NCI-H2171 (cell line): ENCODE measurements at places on chromosomes 6 and 20.

DNA sequence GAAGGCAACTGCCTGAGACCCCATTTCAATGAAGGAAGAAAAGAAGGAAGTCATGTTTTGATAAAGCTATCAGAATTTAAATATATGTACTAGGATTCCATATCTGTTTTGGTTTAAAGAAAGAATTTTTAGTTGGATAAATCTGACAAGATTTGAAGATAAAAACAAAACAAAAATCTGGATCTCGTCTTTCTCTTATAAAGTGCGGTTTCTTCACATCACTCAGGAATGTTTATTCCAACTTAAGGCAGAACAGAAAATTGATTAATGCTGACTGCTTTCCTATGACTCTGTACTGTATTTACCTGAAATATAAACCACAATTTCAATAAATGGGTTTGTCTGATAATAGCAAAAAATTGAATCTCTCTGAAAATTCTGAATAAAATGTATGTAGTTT lies 439.7 kb downstream of the RFPL4B start:
- DNase-seq: no peak

DNA sequence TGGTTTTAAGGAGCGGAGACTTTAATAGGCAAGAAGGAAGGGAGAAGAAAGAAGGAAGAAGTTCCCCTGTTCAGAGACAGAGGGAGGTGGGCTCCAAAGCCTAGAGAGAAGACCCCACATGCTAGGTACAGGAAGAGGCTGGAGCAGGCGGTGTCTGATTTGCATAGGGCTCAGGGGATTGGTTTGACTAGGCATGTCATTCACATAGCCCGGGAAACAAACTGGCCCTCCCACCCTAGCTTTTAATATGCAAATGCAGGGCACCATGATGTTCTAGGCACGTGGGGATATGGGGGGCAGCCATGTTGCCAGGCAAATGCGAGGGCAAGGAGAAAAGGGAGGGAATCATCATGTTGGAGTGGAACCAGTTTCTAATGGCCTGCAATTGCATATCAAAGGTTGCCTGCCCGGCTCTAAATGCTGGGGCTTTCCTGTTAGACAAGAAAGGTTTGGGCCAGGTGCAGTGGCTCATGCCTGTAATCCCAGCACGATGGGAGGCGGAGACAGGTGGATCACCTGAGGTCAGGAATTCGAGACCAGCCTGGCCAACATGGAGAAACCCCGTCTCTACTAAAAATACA lies 34.3 kb upstream of the AGPAT4 start:
- DNase-seq: no peak

DNA sequence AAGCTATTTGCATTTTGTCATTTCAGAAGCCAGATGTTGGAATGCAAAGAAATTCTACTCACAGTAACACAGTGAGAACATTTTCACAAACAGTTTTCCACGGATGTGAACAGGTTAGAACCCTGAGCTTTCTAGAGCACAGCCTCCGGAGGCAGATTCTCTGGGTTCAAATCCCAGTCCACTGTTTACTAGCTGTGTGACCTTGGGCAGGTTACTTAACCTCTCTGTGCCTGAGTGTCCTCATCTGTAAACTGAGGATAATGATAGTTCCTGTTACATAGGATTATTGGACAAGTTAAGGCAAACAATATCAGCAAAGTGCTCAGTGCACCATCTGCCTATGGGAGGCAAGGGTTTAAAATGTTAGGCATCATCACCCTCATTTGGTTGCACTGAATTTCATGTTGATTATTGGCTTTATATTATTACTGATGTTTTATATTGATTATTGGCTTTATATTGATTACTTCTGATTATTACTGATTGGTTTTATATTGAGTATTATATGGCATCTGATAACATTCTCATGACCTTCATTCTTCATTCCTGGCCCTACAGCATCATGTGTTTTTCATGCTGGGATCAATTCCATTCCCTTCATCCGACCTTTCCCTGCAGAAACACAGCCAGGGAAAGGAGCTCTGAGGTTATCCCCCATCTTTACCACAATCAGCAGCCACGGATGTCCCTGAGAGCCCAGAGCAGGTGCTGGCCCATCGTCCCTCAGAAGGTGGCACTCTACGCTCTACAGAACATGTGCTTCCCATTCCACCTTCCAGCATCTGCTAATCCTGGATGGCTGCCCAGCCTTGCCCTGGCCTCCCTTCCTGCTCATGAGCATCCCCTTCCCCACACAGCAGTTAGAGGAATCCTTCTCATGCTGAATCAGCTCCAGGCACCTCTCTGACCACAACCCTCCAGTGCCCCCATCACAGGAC lies 283.1 kb downstream of the PREX1 start:
- peak; percentile 79 for DNase-seq

- DNase-seq: no peak
Measured at GRCh38 chr6:98847779-98848538, 13.6 kb downstream of the POU3F2 start.

- DNase-seq: no peak
Measured at GRCh38 chr6:148868314-148868713, 121.5 kb downstream of the UST start.

DNA sequence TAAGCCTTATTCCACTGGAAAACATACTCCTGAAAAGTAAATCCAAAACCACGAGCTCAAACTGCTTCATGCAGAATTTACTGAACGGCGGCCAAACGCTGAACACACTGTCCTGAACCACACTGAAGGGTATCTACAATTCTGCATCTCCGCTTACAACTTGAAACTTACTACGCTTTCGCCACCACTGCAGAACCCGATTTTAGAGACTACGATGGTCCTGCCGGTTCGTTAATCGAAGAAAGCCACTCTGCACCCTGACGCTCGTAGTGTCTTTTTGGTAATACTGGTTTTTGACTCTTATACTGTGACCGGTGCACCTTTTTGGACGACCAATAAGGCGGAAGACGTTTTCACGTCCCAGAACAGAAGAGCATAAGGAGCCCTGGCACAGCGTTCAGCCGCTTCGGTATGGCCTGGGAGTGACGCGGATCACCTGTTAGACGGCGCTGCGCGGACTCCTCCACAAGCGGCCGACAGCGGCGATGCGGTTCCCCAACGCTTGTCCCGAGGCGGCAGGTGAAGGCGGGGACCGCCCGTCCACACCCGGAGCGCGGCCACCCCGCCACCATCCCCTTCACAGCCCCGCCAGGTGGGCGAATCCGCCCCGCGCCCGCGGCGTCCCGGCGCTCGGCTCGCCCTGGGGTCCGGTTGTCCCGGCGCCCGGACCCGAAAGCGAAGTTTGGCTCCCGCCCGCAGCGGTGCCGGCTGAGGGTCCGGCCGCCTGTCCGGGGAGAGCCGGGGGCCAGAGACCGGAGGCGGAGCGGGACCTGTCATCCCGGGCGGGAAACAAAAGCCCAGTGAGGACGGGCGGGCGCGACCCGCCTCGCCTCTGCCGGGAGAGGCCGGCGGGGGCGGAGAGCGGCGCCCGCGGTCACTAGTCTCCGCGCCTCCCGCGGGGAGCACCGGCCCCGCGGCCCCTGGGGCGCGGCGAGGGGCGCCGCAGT lies 784 bp downstream of the FKBP5 start:
- DNase-seq: peak; percentile 43

- no peak for DNase-seq
Measured at GRCh38 chr20:61871913-61872312, 193.8 kb downstream of the TAF4 start.

- DNase-seq: no peak
Measured at GRCh38 chr6:53203483-53203882, 54.8 kb upstream of the GCM1 start.

GRCh38 chr6:6651335-6651734 lies 62.8 kb downstream of the LY86 start:
- no peak for DNase-seq

- DNase-seq: no peak
Measured at GRCh38 chr6:152859225-152859624, 108.6 kb downstream of the VIP start.

GRCh38 chr6:67952948-67953347 lies 682.1 kb upstream of the ADGRB3 start:
- DNase-seq: no peak

GRCh38 chr6:3884007-3884745 lies 35.0 kb downstream of the FAM50B start:
- no peak for DNase-seq

DNA sequence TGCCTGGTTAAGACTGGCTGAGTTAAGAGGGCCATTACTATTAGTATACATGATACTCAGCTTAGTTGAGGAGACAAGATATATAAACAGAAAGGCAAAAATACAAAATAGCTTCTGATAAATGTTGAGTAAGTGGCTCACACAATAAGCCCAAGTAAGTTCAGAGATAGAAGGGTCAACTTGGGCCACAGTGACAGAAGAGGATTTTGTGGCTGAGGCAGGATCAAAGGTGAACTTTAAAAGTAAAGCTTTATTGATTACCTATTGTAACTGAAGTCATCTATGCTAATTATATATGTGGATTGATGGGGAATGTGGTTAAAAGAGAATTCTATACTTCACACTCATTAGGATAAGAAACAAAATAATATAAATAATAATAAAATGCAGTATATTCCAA lies 80.8 kb downstream of the PHACTR2 start:
- DNase-seq: no peak

GRCh38 chr6:50975216-50975615 lies 156.5 kb downstream of the TFAP2B start:
- no peak for DNase-seq

- no peak for DNase-seq
Measured at GRCh38 chr6:85346196-85346595, 103.7 kb upstream of the NT5E start.

GRCh38 chr6:16635291-16635809 lies 125.9 kb downstream of the ATXN1 start:
- no peak for DNase-seq

- no peak for DNase-seq
Measured at GRCh38 chr6:140083375-140083774, 708.9 kb upstream of the CITED2 start.

GRCh38 chr20:33664762-33665144 lies 2.0 kb upstream of the ACTL10 start:
- DNase-seq: no peak

- no peak for DNase-seq
Measured at GRCh38 chr6:3559561-3559960, 102.7 kb upstream of the SLC22A23 start.

GRCh38 chr6:137717074-137718073 lies 149.7 kb upstream of the TNFAIP3 start:
- DNase-seq: no peak

- no peak for DNase-seq
Measured at GRCh38 chr20:37494301-37494700, 26.7 kb upstream of the NNAT start.

DNA sequence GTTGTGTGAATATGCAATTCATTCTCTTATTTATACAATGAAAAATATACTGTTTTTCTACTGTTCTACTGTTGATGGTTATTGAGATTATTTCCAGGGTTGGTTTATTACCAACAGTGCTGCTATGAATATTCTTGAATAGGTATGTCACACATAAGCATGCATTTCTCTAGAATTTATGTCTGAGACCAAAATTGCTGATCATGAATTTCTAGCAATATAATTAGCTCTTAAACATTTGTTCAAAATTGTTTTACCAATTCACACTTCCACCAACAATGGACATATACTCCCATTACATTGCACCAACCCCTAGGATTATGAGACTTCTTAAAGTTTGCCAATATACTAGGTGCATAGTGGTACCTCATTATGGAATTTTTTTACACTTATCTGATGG lies 164.1 kb upstream of the KCNQ5 start:
- no peak for DNase-seq

GRCh38 chr20:20480689-20481088 lies 112.8 kb downstream of the INSM1 start:
- no peak for DNase-seq

DNA sequence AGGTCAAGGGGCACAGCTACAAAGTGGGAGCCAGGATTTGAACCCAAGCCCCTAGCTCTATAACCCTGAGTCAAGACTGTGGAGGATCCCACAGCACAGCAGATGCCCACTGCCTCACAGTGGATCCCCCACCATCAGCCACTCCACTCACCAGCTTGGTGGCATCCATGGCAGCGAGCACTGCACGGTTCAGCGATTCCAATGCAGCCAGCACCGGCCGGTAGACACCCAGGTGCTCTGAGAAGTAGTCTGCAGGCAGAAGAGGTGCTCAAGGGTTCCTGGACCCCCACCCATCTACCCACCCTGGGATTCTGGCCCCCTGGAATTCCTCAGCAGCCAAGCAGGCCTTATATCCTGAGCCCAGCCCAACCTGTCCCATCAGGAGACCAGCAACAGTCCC lies 2.5 kb downstream of the ACTL10 start:
- DNase-seq: no peak

DNA sequence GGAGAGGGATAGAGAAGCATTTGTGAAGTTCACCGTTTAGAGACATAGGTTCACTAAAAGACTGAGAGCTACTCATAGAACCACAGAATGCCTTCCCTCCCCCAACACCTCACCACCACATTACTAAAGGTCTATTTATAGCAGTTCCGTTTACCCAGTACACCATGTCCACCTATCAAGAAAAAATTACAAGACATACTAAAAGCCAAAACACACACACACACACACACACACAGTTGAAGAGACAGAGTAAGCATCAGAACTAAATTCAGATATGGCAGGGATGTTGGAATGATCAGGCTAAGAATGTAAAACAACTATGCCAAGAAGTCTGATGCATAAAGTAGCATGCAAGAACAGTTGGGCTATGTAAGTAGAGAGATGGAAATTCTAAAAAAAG lies 52.3 kb downstream of the SLC22A3 start:
- no peak for DNase-seq

DNA sequence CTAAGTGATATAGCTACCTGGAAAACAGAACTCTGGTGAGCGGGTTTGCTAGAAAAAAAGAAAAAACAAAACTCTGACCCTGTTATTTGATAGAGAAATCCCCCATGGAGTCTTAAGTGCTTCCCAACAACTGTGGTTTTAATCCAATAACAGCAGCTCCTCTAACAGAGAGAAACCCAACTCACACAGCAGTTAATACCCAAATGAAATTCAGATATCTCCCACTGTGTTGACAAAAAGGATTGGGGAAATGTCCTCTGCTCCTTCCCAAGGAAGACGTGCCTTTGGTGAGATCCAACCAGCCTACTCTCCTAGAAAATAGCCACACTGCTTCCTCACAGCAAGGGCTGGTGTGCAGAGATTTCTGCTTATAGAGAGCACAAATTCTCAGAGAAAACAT lies 200.4 kb upstream of the FBXL4 start:
- no peak for DNase-seq

GRCh38 chr6:153073841-153074240 lies 57.2 kb downstream of the RGS17 start:
- DNase-seq: no peak

DNA sequence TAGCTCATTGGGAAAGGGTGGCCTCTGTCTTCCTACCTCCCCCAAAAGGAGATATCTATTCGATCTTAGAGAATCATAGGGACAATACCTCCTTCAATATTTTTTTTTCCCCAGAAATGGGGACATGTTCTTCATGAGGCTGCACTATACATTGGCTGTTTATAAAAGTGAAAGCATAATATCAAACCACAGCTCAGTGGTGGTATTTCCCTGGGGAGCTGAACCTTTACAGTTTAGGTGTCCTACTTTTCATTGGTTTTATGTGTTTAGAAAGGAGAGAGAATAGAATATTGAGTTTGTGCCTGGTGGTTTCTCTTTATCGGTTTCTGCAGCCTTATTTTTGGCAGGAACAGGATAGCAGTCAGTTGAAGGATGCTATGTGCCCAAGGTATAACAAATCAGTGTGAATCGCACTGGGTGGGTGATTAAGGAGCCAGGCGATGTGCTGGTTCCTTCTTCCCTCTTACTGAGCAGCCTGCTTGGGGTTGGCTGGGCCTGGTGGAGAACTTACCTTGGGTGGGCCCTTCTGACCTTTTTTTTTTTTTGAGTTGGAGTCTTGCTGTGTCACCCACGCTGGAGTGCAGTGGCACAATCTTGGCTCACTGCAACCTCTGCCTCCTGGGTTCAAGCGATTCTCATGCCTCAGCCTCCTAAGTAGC lies 25.2 kb downstream of the UST start:
- no peak for DNase-seq

- peak; percentile 83 for DNase-seq
Measured at GRCh38 chr20:50267041-50267865, 76.6 kb downstream of the CEBPB start.
